ENCODE measurements at places on chromosomes 4 and X.

DNA sequence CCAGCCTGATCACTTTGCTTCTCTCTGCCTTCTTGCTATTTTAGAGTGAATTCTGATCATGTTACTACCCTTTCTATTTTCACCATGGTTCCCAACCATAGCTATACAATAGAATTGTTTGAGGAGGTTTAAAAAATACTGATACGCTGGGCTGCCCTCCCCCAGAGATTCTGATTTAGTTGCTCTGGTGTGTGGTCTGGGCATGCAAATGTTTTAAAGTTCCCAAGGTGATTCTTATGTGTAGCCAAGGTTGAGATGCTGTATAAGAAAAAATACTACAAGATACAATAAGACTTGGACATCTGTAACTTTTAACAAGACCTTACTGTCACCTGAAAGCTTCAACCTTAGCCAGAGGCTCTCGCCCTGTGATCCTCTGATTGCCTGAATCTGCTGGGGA lies 22.2 kb upstream of the INTS6L start:
- DNase-seq = no peak

- DNase-seq = no peak
These were observed 6.6 kb upstream of the MAGEB17 start for GRCh38 chrX:16160729-16161128.

GRCh38 chr4:5932035-5932568 lies 39.2 kb upstream of the CRMP1 start:
- no peak for DNase-seq

GRCh38 chr4:112270640-112271421 lies 14.9 kb downstream of the TIFA start:
- DNase-seq = no peak

GRCh38 chr4:109177096-109177810 lies 125.2 kb downstream of the COL25A1 start:
- no peak for DNase-seq

DNA sequence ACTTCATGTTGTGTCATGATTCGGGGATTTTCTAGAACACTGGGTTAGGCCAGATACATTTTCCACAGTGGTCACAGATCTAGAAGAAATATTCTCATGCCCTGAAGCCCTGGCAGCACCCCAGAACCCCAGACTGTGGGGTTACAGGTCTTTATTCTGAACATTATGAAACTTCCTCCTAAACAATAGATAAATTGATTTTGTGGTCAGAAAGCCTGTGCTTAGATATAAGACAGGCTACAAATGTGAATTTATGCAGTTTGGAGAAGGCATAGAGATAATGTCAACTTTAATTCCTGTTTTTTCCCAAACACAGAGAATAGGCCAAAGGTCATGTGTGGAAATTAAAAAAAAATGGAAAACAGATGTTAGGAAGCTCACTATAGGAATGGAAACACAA lies 492.9 kb downstream of the SPRY1 start:
- no peak for DNase-seq

DNA sequence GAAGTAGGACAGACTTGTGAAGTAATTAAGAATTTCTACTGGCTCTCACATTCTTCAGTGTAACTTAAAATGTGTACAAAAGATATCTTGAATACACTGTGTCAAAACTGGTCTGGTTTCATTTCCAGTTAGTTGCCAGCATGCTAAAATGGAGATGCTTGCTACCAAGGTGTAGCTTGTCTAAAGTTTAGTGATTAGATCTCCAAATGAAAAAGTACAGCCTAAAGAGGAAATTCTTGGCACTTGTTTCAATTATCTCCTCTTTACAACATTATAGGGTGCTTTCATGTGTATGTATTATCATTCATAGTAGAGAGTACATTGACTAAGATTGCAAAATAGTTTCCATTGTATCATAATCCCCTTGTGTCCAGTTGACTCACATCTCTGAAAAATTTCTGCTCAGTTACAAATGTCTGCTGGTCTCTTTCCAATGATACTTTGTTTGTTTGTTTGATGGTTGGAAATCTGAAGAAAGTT lies 97.3 kb upstream of the SPRY1 start:
- DNase-seq = no peak

DNA sequence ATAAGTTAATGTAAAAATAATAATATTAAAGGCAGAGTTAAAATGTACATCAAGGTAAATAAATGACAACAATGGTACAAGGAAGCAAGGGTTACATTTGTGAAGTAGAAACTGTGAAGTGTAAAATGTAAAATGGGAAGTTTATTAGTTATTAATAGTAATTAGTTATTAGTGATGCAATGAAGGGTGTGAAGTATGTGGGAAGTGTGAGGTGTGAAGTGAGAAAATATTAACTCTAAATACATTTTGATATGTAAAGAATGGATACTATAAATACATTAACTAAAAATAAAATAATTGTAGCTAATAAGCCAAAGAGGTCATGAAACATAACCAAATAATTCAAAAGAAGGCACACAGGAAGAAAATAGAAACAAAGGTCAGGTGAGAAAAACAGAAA lies 316.4 kb downstream of the GBA3 start:
- no peak for DNase-seq

DNA sequence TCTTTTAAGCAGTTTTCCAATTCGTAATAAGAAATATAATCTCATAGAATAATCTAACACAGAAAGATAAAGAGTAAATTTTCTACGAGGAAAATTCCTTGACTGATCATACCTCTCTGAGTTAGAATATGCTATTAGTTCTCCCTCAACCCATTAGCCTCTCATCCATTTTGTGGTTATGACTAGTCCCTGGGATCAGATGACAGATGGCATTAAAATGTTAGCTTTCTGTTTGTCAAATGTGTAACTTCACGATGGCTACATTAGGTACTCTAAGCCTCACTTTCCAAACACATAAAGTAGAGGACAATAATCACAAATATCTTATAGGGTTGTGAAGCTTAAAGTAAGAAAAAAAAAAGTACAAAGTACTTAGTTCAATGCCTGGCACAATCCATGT lies 112.2 kb downstream of the ZAR1 start:
- no peak for DNase-seq

GRCh38 chr4:138788267-138788790 lies 227.3 kb upstream of the NOCT start:
- no peak for DNase-seq

DNA sequence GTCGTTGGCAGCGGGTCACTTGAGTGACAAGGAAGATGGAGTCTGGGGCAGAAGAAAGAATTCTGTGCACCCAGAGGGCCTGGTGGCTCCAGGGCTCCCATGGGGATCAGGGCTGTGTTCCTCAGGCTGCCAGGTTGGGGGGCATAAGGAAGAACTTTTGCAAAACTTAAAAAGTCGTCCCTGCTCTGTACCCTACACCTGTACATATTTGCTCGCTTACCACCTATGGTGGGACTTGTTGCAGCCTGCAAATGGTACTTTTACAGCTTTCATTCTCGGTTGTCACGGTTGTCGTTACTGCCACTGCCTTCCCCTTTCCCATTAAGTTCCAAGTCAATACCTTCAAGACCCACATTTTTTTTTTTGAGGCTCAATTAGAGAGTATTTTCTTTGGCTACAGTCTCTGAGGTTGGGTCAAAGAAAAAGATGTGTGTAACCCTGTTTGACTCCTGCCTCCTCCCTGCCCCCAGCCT lies 9.1 kb downstream of the ARX start:
- no peak for DNase-seq

GRCh38 chr4:108561116-108561515 lies 59.3 kb upstream of the RPL34 start:
- no peak for DNase-seq

DNA sequence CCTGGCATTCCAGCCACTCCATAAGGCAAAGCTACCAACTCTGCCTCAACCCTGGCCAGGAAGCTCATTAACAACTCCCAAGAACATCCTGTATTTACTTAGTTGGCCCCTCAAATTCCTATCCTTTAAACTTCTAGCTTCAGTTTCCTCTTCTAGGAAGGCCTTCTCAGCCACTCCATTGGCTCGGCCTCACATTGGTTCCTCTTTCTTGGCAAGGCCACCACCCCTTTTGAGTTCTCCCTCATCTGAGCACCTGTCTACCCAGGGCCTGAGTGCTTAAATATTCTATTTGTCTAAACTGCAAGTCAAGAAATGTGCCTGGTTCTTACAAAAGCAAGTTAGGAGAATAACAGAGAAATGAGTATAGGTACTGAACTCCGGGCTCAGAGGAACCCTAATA lies 10.0 kb downstream of the SMC1A start:
- DNase-seq = no peak

GRCh38 chr4:3445829-3446545 lies 4.2 kb downstream of the HGFAC start:
- no peak for DNase-seq

GRCh38 chrX:38275615-38276014 lies 51.7 kb downstream of the RPGR start:
- no peak for DNase-seq

GRCh38 chr4:114209584-114209983 lies 230.1 kb upstream of the ARSJ start:
- no peak for DNase-seq

GRCh38 chr4:10050721-10051120 lies 29.4 kb upstream of the SLC2A9 start:
- DNase-seq = no peak

GRCh38 chrX:55907968-55908607 lies 190.5 kb downstream of the RRAGB start:
- DNase-seq = peak; percentile 25

- no peak for DNase-seq
These were observed at the start of gene ADRA2C for GRCh38 chr4:3766036-3766784. ADRA2C (plus strand) TSS chr4:3766385; CDS start chr4:3766607, 222 bp downstream.

- DNase-seq = no peak
These were observed 9.6 kb downstream of the XIAP start for GRCh38 chrX:123869488-123869887.

All from stimulated activated CD4-positive, alpha-beta T cell treated with anti-CD3 and anti-CD28 coated beads, Interleukin-2, amount 100 ng/mL, for 48 hours (primary cell).